Liver (tissue), 10 donors: ENCODE measurements at places on chromosomes 2 and 18.

- no peaks in the 10 kb centered on the region for H3K27me3 ChIP-seq
- no peaks in the 10 kb centered on the region for H3K36me3 ChIP-seq
- H3K4me1 ChIP-seq, result no peaks in the 10 kb centered on the region
- DNase-seq, result no peak
- H3K27ac ChIP-seq, result no peak overlapping the region
Measured at GRCh38 chr18:8946066-8946838, 156.2 kb upstream of the NDUFV2 start.

GRCh38 chr2:170869036-170869435 is 52.3 kb downstream of the GAD1 start:
- no peak overlapping the region for H3K4me3 ChIP-seq
- H3K36me3 ChIP-seq, result no peaks in the 10 kb centered on the region
- no peak overlapping the region for H3K27ac ChIP-seq
- no peak for DNase-seq
- H3K27me3 ChIP-seq, result no peaks in the 10 kb centered on the region

GRCh38 chr2:197708331-197708730 is 3.2 kb downstream of the MARS2 start:
- no peaks in the 10 kb centered on the region for H3K36me3 ChIP-seq
- H3K4me1 ChIP-seq, result peaks cover 34% of the 10 kb centered on the region
- H3K27me3 ChIP-seq, result no peaks in the 10 kb centered on the region
- no peak overlapping the region for H3K27ac ChIP-seq
- no peak overlapping the region for H3K4me3 ChIP-seq

- no peak overlapping the region for H3K4me3 ChIP-seq
- no peaks in the 10 kb centered on the region for H3K36me3 ChIP-seq
- DNase-seq, result no peak
- no peak overlapping the region for H3K27ac ChIP-seq
- no peaks in the 10 kb centered on the region for H3K4me1 ChIP-seq
Measured at GRCh38 chr2:122681626-122682025, 926.2 kb downstream of the TSN start.

GRCh38 chr18:61637905-61638595 is 254.8 kb downstream of the RNF152 start:
- peak overlapping the region; percentile 66 for H3K27ac ChIP-seq
- no peak overlapping the region for H3K4me3 ChIP-seq
- H3K36me3 ChIP-seq, result no peaks in the 10 kb centered on the region
- peaks cover 21% of the 10 kb centered on the region for H3K4me1 ChIP-seq
- DNase-seq, result no peak
- H3K27me3 ChIP-seq, result no peaks in the 10 kb centered on the region

DNA sequence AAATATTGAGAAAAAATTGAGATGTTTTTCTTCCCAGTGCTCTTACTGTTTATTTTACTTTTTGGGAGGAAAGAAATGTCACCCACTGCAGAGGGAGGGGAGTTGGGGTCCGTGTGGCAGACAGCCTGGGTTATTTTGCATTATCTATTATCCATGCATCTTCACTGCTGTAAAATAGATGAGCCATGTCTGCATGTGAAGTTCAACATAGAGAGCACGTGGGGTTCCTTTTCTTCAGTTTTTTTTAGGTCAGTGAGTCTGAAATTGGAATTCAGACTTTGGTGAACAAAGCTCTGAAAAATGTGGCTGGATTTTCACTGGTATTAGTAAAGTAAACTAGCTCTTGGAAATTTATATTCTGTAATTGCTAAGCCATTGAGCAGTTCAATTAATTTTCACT is 2.4 kb downstream of the DCDC2C start:
- peaks cover 6% of the 10 kb centered on the region for H3K27me3 ChIP-seq
- no peak overlapping the region for H3K27ac ChIP-seq
- H3K36me3 ChIP-seq, result peaks cover 2% of the 10 kb centered on the region
- DNase-seq, result no peak
- peaks cover 3% of the 10 kb centered on the region for H3K4me1 ChIP-seq
